Suppressor macrophage treated with lipopolysaccharide for 4 hours (primary cell): ENCODE measurements at places on chromosomes 7 and 10.

DNA sequence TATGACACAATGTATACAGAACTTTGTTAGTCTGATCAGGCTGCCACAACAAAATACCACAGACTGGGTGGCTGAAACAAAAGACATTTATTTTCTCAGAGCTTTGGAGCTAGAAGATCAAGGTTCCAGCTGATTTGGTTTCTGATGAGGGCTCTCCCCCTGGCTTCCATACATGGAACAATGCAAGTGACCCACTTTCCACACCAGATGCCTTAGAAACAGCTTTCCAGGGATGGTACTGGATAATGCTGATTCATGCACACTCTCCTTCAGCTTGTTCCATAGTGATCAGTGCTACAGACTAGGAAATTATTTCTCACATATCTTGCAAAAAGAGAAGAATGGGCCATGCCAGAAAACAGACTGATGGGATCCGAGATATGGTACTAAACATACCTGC is 1274.9 kb upstream of the SORCS1 start:
- DNase-seq: no peak

- DNase-seq: no peak
These were observed 4.5 kb downstream of the CPA2 start for GRCh38 chr7:130270947-130271800.

DNA sequence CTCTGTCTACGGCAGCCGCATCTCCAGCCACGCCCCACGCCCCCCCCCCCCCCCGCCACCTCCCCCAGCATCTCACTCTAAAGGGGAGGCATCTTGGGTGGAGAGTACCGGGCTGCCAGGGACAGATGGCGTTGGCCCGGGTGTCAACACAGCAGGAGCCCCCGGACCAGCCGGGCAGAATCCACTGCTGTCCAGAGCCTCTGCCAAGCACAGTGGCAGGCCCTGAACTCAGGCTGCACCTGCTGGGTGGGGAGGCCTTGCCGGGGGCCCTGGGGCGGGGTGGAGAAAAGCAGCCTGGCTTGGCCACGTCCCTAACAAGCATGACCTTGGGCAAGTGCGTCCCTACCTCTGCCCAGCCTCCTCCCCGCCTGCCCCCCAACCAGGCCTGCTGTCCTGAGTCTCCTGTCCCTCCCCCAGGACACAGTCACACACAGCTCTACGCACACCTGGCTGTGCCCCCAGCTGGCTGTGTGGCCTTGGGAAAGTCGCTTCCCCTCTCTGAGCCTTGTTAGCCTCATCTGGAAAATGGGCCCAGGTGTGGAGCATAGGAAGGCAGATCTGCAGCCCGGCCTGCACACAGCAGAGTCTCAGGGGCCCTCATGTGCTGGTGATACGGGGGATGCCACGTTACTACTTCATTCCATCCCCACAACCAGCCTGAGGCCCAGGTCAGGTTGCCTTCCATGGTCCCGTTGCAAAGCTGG is 45.2 kb downstream of the MICALL2 start:
- no peak for DNase-seq

- no peak for DNase-seq
These were observed 61.9 kb downstream of the SPOCK2 start for GRCh38 chr10:72026278-72027111.

- no peak for DNase-seq
These were observed 71.5 kb downstream of the LRRC4 start for GRCh38 chr7:127959770-127960169.

GRCh38 chr10:127813290-127813689 is 76.3 kb downstream of the FOXI2 start:
- DNase-seq: no peak

GRCh38 chr7:68073701-68074100 is 1077.1 kb downstream of the TYW1 start:
- DNase-seq: no peak
